ENCODE measurements at places on chromosomes 5 and 9.

GRCh38 chr5:2187156-2187555 lies 304.4 kb upstream of the IRX4 start:
- DNase-seq: no peak
- no peak overlapping the region for H3K27ac ChIP-seq
- no peaks in the 10 kb centered on the region for H3K4me1 ChIP-seq
- H3K36me3 ChIP-seq: no peaks in the 10 kb centered on the region

- no peaks in the 10 kb centered on the region for H3K36me3 ChIP-seq
- H3K4me1 ChIP-seq: no peaks in the 10 kb centered on the region
- no peak overlapping the region for H3K27ac ChIP-seq
- DNase-seq: no peak
Measured at GRCh38 chr9:86469476-86470250, 115.5 kb upstream of the TUT7 start.

DNA sequence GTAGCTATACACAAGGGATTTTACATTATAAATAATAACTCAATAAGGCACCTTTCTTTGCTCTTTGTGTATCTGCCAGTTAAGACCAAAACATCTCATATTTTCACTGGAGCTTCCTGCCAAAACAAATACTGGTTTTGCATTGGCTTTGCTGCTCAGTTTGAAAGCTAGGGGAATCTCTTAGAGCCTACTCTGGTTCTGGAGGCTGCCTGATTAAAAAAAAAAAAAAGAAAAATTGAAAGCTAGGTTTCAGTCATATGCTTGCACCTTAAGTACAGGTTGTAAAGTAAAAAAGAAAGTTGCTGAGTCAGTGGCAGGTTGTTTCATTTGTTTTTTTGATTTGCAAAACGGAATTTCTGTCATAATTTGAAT lies 2.3 kb downstream of the DENND4C start:
- peak overlapping the region; percentile 68 for H3K4me3 ChIP-seq
- no peak for DNase-seq
- H3K36me3 ChIP-seq: 0 out of 2 replicates have a peak, but pooled peaks cover 6% of the 10 kb centered on the region

DNA sequence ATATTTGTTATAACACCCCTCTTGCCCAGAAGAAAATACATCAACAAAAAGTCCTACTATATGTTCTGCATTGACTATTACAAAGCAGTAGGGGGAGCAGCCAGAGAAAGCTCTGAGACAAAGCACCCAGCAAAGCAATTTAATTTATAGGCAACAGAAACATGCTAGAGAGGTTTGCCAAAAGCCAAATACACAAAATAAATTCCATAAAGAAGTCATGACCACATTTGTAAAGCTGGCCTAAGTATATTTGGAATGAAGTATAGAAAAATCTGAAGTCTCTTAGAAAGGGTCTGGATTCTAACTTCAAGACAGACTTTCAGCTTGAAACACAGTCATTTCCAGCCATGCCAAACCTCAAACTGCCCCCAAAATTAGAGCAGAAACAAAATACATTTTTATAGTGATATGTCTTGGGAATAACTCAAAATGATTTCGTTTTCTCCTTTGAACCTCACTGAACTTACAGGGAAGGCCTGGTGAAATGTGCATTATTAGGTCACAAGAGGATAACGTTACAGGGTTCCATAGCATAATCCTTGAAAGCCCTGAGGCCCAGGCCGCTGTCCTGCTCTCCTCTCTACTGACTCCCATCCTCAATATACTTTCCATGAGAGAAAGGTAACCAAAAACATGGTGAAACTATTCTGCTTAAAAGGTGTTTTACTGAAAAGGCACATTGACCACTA lies 451.8 kb downstream of the RAB3C start:
- no peak for DNase-seq
- H3K36me3 ChIP-seq: peaks cover 3% of the 10 kb centered on the region
- H3K27ac ChIP-seq: peak overlapping the region; percentile 62
- no peak overlapping the region for H3K4me3 ChIP-seq

- H3K36me3 ChIP-seq: no peaks in the 10 kb centered on the region
- no peak overlapping the region for H3K27ac ChIP-seq
- no peaks in the 10 kb centered on the region for H3K4me1 ChIP-seq
- DNase-seq: no peak
- H3K4me3 ChIP-seq: no peak overlapping the region
Measured at GRCh38 chr5:143440448-143441115, 37.1 kb upstream of the NR3C1 start.

DNA sequence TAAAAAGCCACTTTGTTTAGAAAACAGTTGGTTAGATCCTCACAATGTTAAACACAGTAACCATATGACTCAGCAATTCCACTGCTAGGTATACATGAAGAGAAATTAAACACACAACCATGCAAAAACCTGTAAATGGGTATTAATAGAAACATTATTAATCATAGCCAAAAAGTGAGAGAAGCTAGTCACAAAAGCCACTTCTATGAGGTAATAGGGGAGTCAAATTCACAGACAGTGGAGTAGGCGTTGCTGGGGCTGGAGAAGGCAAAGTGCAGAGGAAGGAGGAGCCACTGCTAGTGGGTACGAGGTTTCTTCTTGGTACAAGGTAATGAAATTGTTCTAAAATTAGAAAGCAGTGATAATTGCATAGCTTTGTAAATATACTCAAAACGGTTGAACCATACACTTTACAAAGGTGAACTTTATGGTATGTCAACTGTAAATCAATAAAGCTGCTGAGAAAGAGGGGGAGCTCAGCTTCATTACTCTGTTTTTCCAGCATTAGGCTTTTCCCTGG lies 364.4 kb downstream of the GADD45G start:
- no peaks in the 10 kb centered on the region for H3K36me3 ChIP-seq
- H3K4me3 ChIP-seq: no peak overlapping the region
- no peak overlapping the region for H3K27ac ChIP-seq
- no peak for DNase-seq

DNA sequence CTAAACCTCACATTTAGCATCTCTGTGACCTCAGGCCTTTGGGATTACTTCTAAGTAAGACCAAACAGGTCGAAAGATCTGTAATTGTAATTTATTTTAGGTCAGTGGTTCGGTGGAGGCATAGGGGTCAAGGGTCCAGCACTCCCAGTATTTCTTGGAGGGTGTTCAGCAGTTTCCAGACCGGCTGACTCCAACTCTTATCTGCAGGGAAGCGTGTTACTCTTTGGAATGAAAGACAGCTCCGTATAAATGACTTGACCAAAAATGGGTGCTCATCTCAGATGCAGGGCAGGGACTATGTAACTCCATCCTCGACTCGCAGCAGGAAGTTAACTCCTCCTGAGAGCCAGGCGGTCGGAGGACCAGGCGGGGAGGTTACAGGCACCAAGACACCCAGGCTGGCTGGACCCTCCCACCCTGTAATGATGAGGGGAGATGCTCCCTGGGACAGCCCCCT lies 620 bp upstream of the VPS13A start:
- DNase-seq: no peak
- H3K4me3 ChIP-seq: peak overlapping the region; percentile 64
- no peaks in the 10 kb centered on the region for H3K36me3 ChIP-seq

DNA sequence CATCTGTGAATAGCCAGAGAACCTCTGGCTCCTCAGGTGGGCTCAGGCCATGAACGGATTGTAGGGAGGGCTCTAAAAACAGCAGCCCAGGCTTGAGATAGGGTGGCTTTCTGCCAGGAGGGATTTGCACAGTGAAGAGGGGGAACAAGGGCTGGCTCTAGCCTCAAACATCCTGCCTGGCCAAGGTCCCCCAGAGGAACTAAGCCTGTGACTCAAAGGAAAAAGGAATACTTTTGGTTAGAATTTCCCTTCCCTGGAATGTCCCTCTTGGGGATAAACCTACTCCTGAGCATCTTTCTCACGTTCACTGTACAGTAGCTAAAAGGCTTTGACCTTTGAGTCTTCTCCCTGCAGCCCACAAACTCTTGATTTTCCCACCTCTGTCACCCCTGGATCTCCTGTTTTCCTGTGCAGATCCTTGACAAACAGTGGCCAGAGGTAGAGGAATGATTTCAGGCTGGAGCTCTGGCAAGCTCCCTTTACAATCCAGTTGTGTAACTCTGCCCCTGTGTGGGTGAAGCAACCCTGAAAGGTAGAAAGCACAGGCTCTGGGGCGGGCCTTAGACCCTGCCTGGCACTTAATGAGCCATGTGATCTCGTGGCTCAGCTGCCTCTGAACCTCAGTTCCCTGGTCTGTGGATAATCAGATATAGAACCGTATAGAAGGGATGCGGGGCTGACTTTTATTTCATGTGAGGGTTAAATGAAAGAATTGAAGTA lies 17.4 kb downstream of the SEC61B start:
- no peak for DNase-seq
- no peak overlapping the region for H3K4me3 ChIP-seq
- H3K36me3 ChIP-seq: peaks cover 4% of the 10 kb centered on the region
- no peaks in the 10 kb centered on the region for H3K27me3 ChIP-seq
- no peak overlapping the region for H3K27ac ChIP-seq
